ENCODE measurements at places on chromosomes 3 and 15.

DNA sequence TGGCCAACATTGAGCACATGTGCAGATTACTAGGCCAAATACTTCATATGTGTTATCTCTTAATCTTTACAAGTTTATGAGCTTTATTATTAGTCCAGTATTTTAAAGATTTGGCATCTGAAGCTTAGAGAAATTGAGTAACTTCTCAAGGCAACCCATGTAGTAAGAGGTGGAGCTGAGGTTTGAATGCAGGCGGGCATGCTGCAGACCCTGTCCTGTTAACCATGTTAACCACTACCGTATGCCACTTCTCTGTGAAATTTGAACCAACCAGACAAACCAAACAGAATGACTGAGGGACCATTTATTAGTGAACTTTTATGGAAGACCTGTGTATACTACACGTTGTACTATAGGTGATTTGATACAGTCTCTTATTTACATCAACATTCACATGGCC, 49.7 kb downstream of the MEF2A start:
- no peak for DNase-seq

GRCh38 chr15:88179562-88179961, 77.0 kb downstream of the NTRK3 start:
- no peak for DNase-seq

GRCh38 chr15:98286831-98287230, 326.3 kb downstream of the ARRDC4 start:
- DNase-seq = peak; percentile 12

GRCh38 chr3:147372525-147373027, 33.8 kb downstream of the ZIC4 start:
- DNase-seq = no peak

GRCh38 chr3:115384381-115384780, 237.3 kb upstream of the ZBTB20 start:
- no peak for DNase-seq

- no peak for DNase-seq
Measured at GRCh38 chr15:63861946-63862517, 28.3 kb upstream of the HERC1 start.

- DNase-seq = no peak
Measured at GRCh38 chr15:75107516-75107907, 84.1 kb downstream of the PPCDC start.

GRCh38 chr3:16455966-16456365, 57.5 kb downstream of the RFTN1 start:
- no peak for DNase-seq

DNA sequence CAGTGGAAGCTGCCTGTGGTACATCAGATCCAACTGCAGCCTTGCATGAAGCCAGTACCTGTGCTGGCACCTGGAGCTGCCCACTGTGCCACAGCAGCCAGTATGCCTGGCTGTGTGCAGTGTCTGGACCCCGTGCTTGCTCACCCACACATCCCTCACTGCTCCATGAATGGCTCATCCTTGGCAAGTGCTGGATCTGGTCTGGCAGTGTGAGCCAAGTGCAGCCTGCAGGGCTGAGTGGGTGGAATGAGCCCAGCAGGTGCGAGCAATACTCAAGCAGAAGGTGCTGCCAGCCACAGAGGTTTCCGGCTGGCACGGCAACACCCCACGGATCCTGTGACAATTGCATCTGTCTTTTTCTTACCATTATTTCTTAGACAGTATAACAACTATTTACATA, 488.2 kb upstream of the ROBO2 start:
- DNase-seq = no peak

GRCh38 chr3:133880287-133880686, 15.4 kb downstream of the RAB6B start:
- no peak for DNase-seq

GRCh38 chr3:119548341-119548740, 11.1 kb downstream of the CD80 start:
- no peak for DNase-seq

GRCh38 chr3:112681822-112682325, 40.9 kb upstream of the CCDC80 start:
- peak; percentile 40 for DNase-seq

- DNase-seq = no peak
Measured at GRCh38 chr3:6168256-6168655, 692.7 kb upstream of the GRM7 start.
